ENCODE measurements at places on chromosomes 3 and 15.

- DNase-seq = no peak
Observed at GRCh38 chr3:30688776-30689641, 82.6 kb downstream of the TGFBR2 start.

DNA sequence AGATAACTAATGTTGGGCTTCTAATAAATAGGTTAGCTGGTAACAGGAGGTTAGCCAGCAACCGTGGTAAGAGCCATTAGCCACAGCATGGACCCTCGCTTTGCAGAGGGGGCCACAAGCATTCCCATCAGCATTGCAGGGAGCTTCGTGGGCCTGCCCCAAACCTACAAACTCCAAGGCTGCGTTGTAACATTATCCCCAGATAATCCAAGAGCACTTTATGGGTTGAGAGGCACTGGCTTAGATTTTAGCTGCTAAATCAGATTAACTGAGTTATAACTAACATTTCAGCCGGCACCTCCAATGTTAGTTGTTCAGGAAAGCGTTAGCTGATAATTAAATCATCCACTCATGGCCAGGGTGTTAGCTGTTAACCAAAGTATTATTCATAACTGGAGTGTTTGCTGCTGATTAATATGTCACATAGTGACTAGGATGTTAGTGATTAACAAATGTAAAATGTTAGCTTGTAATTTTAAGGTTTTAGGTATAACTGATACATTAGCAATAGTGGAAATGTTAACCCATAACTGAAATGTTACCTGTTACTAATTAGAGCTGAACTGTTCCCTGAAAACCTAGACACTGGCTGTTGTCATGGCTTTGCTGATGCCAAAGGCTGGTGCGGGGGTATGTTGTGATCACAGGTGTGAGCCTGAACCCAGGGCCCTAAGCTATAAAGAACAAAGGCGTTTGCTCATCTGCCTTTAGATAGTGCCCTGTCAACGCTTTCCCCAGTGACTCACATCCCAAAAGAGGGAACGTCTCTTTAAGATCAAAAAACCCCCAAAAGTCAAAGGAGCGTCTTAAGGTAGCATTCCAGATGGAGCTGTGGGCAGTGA lies 56.2 kb downstream of the SLC6A6 start:
- no peak for DNase-seq

- no peak for DNase-seq
Observed at GRCh38 chr3:195806916-195807231, 4.9 kb downstream of the MUC4 start.

DNA sequence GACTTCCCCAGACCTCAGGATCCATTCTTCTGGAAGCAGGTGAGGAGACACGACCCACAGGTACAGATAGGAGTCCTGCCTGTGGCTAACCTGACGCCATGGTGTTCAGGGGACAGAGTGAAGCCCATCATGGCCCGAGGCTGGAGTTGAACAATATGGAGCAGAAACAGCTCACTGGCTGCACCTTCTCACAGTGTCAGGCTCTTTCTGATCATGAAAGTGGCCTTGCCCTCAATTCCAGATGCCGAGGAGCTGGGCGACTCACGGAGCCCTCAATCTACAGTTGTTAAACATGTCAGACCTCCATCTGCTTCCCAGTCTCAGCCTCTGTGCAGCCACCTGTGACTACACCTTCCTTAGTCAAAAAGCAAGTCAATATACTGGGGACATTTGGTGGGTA lies 110.8 kb upstream of the SMAD3 start:
- no peak for DNase-seq

- no peak for DNase-seq
Observed at GRCh38 chr15:32834156-32834555, 116.4 kb downstream of the GREM1 start.

GRCh38 chr3:164748626-164749025 lies 329.7 kb downstream of the SI start:
- DNase-seq = no peak

GRCh38 chr3:170961616-170962400 lies 53.4 kb upstream of the EIF5A2 start:
- no peak for DNase-seq

Data from CD4-positive, alpha-beta T cell treated with Interleukin-6 at 100 ng/mL for 8 hours (primary cell).